ENCODE measurements at places on chromosomes 7 and 10.

DNA sequence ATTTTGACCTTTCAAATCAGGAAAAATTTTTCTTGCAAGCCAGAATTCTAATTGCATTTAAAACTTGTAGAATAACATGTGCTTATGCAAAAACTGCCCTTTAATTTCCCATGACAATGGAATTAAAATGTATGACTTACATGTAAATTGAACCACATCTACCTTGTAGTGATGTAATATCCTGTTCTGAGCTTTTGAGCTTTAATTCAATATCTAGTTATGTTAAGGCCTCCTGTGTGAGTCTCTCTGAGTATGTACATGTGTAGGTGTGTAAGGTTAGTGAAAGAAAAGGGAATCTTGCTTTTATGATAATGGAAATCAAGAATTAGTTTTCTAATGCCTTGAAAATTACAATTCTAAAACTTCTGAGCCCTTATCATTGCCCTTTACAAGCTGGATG, 344.8 kb upstream of the AKR1E2 start:
- DNase-seq, result no peak

DNA sequence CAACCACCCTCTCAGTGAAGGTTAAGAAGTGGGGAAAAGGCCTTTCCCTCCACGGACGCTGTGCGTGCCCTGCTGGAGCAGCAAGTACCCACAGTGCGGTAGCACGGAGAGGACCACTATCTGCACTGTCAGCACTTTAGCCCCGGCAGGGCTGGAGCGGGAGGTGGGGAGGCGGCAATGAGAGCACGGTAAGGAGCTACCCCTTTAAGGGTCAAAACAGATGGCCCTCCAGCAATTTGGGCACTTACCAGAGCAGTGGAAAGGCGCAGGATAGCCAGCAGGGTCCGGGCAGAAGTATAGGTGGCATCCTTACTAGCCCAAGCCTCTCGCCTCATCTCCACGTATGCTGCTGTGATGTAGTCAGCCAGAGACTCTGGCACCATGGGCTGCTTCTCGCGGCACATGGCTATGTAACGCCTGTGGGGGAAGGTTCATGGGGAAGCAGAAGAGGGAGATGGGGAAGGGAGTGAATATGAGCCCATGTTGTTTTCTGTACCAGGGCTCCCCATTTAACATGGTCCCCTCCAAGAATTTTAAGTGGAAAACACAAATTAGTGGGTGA, 5.2 kb downstream of the COPS6 start:
- DNase-seq, result no peak

DNA sequence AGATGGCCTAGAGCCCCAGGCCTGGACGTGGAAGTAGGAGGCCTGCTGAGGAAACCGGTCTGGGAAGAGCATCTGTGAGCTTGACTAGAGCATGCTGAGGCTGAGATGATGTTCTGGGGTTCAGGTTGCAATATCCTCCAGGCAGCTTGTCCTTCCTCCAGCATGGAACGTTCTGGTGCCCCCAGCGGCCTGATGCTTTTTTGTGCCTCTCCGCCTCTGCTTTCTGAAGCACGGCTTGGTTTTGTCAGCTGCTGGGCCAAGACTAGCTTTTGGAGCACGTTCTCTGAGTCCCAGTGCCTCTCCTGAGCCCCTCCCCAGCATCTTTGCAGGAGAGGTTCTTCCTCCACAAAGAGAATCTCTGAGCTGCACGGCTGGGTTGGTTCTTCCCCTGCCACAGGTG, 682.0 kb upstream of the FOXK1 start:
- DNase-seq, result no peak

- DNase-seq, result no peak
Observed at GRCh38 chr10:49362596-49363260, 33.2 kb downstream of the DRGX start.

DNA sequence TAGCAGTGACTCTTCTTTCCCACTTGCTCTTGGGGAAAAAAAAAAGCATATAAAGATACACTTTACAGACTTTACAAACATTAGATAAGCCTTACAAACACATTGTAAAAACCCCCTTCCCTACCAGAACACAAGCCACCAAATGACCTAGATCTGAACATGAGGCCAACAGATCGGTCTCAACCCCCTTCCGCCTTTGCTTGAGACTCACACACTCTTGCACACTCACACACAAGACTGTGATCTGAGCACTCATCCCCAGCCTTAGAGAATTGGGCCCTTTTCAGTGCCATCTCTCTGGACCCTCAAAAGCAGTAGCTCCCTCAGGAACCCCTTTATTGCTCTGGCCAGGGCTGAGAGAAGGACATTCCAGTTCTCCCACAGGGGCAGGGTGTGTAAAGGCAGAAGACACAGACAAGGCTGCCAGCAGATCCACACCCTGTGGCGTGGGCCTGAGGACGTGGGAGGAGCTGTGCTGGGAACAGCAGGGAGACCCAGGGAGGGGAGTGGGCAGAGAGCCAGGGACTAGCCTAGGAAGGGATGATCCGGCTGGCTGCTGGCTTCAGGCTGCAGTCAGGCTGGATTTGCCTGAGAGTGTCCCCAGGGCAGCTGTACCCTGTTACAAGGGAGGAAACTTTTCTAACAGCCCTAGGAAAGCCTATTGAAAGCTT, 206.7 kb downstream of the KIAA1217 start:
- peak; percentile 37 for DNase-seq

DNA sequence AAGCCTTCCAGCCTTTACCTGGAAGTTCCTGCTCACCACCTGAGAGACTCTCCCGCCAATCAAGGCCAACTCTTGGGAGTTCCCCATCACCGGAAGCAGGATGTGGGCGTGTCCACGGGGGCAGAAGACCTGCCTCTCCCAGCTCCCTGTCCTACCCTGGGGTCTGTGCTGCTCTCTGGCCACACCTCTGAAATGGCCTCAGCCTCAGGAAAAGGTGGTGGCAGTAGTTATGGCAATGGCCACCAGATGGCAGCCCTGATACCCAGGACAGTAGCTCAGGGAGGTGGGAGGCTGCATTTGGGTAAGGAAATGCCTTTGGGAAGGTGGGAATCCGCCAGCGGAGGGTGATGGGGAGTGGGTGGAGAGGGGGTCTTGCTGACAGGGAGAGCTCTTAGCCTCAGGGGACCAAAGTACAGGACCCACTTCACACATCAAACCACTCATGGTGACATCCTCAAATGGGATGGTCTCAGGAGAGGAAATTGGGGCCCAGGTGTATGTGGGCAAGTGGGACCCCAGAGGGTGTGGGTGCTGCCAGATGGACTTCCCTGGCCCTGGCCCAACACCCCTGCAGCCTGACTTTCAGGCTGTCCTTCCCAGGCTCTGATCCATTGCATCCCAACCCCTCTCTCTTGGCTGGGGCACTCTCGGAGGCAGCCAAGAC, 33.9 kb downstream of the KAZALD1 start:
- no peak for DNase-seq

- no peak for DNase-seq
Observed at GRCh38 chr7:36299823-36300341, 89.8 kb upstream of the ANLN start.

GRCh38 chr10:78139341-78139740, 105.7 kb downstream of the RPS24 start:
- no peak for DNase-seq

DNA sequence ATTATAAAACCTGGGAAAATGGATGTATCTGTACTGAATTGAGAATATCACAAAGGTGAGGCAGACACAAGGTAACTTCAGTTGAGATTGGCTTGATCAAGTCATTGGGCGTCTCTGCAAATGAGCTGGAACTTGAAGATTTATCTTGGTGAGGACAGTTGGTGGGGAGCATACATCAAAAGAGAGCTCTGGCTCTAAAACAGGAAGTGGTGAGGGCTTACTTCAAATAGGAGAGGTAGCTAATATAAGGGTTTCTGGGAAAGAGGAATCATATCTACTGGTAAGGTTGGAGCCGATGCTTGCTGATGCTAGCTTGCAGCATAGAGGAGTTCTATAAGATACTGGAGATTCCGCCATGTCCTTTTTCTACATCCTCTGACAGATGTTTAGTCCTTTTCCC, 39.9 kb upstream of the FGL2 start:
- no peak for DNase-seq

DNA sequence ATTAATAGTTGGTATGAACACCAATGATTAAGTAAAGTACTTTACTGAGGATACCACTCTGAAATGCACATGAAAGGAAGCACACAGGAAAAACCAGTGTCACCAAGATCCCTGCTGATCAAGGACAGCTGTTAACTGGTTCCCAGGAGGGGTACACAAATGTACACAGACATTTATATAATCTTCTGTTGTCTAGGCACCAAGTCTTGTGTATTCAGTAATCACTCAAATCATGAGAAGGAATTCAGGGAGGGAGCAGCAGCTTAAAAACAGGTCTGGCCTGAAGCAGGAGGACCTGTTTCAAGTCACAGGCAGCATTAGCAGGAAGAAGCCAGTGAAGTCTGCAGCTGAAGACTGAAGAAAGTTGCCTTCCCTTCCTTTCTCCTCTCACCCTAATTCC, 18.7 kb downstream of the MPP7 start:
- no peak for DNase-seq

DNA sequence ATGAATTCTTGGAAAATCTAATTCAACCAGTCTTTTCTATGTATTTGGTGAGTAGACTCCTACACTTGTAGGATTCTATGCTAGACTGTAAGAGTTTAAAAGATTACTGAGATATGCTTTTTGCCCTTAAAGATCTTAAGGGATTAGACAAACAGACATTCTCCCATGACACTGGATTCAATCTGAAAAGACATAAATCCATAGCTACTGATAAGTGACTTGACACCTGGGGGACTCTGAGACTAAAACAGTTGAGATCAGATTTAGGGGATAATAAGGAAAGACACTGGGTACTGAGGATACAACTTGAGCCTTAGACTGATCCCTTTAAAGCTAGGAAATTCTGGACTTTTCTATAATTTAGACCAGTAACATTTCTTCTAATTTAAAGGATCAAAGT, 1233.4 kb downstream of the XPNPEP1 start:
- DNase-seq, result no peak

DNA sequence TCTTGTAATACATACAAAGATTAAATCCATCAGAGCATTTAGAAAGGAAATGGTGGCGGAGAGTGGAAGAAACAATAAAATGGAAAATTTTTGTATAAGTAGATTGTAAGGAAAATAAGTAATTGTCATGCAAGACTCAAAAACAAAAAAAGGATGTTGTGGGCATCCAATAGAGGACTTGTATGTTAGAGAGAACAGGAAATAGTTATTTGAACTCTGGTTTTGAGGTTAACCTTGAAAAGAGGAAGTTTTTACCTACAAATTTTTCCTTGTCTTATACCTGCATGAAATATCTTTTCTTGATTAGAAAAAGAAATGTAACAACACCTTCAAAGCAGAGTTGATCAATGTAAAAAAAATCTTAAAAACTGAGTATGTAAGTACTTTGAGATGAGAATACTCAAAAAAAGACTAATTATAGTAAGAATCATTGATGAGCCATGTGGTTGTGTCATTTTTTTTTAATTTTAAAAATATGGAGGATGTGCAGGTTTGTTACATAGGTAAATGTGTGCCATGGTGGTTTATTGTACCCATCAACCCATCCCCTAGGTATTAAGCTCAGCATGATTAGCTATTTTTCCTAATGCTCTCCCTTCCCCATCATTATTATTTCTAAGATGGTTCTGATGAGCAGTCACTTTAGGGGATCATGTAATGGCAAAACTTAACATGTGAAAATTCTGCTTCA, 11.9 kb downstream of the TMEM106B start:
- no peak for DNase-seq

- no peak for DNase-seq
Observed at GRCh38 chr7:1463676-1464223, 4.5 kb upstream of the MICALL2 start.
